ENCODE measurements at places on chromosomes 7 and 10.

DNA sequence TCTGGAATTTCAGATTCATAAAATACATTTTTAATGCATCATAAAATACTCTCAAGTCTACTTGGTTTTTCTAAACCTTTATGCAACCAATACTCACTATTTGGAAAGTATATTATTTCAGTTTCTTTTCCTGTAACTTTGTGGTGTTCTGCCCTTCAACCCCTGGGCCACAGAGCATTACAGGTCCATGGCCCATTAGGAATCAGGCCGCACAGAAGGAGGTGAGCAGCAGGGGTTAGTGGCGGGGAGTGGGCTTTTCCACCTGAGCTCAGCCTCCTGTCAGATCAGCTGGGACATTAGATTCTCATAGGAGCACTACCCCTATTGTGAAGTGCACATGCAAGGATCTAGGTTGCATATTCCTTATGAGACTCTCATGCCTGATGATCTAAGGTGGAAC, 9.7 kb downstream of the SNX13 start:
- DNase-seq = no peak

DNA sequence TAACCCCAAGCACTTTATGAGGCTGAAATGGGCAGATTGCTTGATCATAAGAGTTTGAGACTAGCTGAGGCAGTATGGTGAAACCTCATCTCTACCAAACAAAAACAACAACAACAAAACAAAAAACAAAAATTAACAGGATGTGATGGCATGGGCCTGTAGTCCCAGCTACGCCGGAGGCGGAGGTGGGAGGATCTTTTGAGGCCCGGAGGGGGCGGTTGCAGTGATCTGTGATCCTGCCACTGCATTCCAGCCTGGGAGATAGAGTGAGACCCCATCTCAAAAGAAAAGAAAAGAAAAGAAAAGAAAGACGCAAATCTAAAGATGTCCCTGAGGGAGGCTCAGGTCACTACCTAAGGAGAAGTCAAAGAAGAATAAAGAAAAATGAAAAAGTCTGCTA, 35.3 kb upstream of the AGR2 start:
- no peak for DNase-seq

DNA sequence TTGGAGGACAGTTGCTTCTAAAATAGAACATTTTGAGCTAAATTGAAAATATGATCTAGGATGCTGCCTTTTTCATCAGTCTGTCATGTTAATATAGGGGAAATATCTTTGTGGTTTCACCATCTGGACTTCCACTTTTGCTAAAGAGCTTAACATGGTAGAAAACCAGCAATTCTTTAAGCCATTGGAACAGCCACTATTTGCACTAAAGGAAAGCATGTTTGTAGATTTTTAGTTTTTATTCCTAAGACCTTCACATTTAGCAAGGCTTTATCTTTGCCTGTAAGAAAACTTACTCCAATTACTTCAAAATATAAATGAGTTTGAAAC, 291.0 kb downstream of the RNLS start:
- DNase-seq = no peak

GRCh38 chr7:28606421-28606820, 194.1 kb downstream of the CREB5 start:
- DNase-seq = no peak

GRCh38 chr10:983971-984655, 4.1 kb upstream of the GTPBP4 start:
- no peak for DNase-seq

DNA sequence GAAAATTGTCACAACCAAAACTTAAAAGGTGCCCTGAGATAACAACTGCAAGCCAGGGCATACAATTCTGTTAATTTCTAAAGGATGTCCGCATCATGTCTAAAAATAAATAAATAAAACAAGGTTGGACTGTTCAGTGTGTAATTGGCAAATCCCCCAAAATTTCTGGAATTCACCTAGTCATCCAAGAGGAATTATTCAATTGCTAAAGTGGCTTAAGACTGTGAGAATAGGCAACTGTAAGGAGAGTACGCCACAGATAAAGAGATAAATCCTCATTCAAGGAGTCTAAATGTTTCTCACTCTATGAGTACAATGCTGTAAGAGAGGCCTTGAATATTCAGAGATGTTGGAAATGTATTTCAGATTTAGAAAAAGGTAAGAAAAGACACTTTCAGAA, 37.2 kb downstream of the PIK3AP1 start:
- no peak for DNase-seq

- peak; percentile 55 for DNase-seq
Measured at GRCh38 chr10:100670828-100671479, 74.4 kb upstream of the PAX2 start.

- peak; percentile 49 for DNase-seq
Measured at GRCh38 chr10:21194510-21194993, 297.4 kb upstream of the NEBL start.

DNA sequence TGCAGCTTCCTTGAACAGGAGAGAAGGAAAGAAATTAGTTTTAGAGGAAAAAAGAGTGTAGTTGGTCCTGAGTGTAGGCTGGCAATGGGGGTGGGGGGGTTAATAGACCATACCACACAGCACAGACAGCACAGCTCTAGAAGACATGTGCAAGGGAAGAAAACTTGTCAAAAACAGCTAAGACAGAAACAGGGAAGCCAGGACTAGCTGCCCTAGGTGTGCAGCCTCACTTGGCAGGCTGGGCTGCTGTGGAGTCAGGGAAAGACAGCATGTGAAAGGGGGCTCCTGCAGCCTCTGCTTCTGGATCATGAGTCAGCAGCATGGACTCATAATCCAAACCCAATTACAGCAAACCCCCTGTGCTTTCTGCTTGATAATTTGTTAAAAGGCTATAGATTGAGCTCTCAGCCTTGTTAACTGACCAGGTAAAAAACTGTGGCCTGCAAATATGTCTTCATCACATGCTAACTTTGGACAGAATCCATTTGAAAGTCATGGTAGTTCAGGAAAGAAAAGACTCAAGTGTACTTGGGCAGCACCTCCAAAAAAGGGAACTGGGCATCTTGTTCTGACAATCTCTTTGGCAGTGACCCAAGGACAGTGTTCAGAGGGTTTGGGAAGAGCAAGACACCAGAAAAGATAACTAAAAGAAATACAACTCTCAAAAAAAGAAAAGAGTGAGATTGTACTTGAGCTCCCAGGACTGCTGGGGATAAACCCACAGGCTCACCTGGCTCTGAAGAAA, 142.2 kb upstream of the VWC2 start:
- DNase-seq = no peak

- DNase-seq = no peak
Measured at GRCh38 chr7:156836443-156836842, 56.5 kb downstream of the LMBR1 start.

- DNase-seq = peak; percentile 72
Measured at GRCh38 chr10:44398747-44399658, 14.1 kb upstream of the CXCL12 start.

- DNase-seq = no peak
Measured at GRCh38 chr10:114683593-114683992, 25.5 kb upstream of the ABLIM1 start.

DNA sequence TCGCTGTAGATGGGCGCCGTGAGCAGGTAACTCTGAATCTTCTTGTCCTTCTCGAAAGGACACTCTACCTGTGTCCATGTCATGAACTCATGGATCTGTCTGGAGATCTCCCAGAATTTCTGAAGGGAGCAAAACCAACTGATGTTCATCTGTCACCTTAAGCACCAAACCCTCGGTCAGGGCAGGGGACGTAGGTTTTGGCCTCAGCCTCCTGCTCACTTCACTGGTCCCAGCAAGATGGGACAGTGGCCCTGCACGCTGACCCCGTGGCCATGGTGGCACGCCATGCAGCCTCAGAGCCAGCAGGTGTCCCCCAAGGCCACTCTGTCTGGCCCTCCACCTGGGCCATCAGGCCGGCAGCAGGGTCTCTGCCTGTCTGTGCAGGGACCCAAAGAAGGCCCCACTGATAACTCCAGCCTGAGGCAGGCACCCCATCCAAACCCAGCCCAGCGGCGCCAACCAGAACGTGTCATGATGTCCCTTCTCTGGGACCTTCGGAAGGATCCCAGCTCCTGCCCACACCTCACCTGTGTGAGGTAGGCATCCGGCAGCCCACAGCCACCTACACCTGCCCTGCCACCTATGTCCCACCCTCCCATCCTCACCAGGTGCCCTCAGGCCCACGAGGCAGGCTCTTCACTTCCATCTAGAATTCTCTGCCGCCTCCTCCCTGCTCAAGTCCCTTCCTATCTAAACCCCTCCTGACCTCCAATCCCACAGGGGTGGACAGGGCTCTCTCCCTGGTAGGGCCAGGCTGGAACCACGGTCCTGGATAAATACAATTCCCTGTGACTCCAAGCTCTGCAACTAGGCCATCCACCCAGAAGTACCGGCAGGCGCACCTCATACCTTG, 59.0 kb downstream of the CSGALNACT2 start:
- no peak for DNase-seq

GRCh38 chr10:112235920-112236319, 47.3 kb upstream of the TECTB start:
- no peak for DNase-seq

GRCh38 chr10:114697061-114697598, 39.1 kb upstream of the ABLIM1 start:
- DNase-seq = no peak

- DNase-seq = peak; percentile 67
Measured at GRCh38 chr7:66333443-66333842, 128.3 kb downstream of the TPST1 start.

- no peak for DNase-seq
Measured at GRCh38 chr10:46526682-46527038, 29.8 kb downstream of the GPRIN2 start.

DNA sequence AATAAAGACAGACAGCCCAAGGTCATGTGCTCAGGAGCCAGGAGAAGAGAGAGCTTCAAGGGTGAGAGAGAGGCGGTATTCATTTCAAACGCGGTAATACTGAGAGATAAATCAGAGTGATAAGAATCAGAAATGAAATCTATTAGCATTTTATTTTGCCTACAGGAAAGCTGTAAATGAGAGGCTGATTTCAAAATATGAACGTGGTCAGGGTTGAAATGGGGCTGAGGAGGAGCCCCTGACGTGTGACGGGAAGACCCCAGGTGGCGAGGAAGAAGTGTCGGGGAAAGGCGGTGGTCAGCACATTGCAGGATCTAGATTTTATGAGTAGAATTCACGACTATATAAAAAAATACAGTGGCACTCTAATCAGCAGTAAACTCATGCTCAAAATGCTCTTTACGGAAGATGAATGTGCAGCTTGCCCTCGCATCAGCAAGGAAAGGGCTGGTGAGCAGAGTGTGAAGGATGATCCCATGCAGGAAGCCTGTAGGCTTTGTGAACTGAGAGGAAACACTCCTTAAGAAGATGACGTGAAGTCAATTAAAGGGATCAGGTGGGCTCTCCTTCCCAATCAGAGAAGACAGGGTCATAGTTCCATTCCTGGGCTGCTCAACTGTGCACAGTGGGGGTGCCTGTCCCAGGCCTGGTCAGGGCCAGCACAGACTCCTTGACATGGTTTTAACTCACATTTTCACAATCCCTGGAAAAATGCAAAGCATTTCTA, 360.2 kb downstream of the PTPRN2 start:
- DNase-seq = no peak

- no peak for DNase-seq
Measured at GRCh38 chr7:67463316-67463715, 466.7 kb downstream of the TYW1 start.

DNA sequence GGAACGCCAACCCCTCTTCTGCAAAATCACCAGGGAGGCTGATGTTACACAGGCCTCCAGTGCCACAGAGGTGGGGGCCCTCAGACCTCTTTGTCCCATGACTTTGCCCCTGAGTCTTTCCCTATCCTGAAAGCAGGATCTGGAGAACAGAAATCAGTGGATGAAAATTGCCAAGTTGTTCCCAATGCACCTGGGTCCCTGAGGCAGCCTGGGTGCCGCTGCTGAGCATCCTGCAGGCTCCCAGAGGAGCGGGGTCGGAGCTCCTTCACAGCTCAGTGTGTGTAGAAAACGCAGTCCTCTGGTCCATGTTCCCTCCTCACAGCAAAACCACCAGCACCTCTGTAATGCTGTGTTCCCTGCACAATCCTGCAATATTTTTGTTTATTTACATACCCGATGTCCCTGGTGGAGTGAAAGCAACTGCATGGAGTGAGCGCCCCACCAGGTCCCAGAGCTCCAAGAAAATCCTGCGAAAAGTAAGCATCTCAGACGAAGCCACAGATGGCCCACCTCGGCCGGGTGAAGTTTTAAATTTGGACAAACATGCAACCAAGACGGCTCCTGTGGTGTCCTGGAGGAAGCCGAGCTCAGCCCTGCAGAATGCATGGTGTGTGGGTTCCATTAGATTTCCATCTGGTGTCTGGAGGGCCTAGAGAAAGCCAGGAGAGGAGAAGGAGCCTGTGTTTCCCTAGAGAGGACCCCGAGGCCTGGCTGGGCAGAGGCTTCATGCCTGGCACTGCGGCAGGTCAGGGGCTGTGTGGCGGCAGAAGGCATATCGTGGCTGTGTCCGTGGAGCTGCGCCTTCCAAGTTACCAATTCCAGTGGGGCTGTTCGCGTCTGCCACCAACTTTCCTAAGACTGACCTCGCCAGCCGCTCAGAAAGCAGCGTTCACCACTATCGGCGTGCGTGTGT, 235.2 kb downstream of the WDR37 start:
- no peak for DNase-seq

- DNase-seq = no peak
Measured at GRCh38 chr7:28088032-28088431, 92.6 kb downstream of the JAZF1 start.

DNA sequence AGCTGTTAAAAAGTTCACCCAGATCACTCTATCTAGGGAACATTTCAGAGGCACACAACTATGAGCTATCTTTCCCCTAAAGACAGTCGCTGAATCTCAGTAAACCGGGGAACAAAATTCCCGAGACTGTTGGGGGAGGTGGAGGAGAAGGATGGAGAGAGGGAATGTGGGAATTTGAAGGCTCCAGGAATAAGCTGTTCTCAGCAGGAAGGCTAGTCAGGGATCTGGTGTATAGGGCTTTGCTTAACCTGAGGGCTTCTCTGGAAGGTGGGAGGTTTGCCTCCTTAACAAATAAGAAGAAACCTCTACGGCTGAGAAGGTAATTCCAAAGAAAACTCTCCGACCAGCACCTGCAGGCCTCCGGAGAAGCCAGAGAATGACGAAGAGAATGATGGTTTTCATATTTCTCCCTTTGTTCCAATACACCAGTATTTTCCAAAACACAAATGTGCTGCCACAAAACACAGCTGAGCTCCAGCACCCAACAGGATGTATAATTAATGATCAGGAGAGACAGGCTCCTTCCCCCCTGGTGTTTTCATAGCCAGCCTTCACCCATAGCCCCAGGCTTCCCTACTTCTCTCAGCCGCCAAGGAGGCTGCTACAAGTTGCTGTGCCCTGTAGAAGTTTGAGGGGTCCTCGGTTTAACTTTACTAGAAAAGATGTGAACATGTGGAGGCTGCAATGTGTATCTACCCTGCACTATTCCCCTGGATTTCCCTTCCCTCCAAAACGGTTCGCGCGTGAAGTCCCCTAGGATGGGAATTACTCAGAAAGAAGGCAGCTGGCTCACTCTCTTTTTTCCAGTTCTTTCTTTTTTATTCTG, 2.0 kb downstream of the KCNMA1 start:
- no peak for DNase-seq

DNA sequence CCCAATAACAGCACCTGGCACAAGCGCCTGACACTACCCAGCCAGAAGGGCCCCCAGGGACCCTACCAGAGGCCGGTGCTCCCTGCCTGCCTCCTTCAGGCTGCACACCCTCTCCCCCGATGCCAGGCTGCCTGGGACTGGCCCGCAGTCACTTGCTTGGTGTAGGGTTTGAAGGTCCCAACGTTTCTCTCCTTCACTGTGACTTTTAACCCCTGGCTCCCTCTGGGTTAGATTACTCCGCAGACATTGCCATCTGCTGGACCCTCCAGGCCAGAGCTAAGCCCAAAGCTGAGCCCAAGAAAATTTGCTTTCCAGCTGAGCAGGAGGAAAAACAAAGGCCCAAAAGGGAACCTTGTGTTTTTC, 6.9 kb downstream of the CDHR1 start:
- no peak for DNase-seq
